ENCODE measurements at places on chromosomes 1 and 21.
A peak's percentile ranks its signal among the peaks of the same experiment; 100 is the strongest.

DNA sequence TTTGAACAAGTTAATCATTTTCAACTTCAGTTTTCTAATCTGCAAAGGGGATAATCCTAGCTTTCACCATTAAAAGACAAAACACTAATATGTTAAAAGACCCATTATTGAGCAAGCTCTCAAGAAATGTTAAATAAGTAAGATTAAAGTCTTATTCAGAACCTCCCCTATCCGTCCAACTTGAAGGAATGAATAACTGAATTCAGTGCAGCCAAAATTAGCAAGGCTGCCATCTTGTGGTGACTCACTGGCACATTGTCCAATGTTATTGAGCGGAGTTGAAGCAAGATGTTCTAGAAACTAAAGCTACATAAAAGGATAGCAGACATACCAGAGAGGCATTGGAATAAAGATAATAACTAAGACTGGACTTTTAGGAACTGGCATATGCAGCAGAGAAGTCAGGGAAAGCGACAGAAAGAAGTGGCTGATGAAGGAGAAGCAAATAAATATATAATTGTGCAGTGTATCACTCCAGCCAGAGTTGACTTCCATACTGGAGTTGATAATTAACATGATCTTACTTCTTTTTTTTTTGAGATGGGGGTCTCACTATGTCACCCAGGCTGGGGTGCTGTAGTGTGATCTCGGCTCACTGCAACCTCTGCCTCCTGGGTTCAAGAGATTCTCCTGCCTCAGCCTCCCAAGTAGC is 8.2 kb upstream of the CAP1 start:
- DNase-seq = no peak

DNA sequence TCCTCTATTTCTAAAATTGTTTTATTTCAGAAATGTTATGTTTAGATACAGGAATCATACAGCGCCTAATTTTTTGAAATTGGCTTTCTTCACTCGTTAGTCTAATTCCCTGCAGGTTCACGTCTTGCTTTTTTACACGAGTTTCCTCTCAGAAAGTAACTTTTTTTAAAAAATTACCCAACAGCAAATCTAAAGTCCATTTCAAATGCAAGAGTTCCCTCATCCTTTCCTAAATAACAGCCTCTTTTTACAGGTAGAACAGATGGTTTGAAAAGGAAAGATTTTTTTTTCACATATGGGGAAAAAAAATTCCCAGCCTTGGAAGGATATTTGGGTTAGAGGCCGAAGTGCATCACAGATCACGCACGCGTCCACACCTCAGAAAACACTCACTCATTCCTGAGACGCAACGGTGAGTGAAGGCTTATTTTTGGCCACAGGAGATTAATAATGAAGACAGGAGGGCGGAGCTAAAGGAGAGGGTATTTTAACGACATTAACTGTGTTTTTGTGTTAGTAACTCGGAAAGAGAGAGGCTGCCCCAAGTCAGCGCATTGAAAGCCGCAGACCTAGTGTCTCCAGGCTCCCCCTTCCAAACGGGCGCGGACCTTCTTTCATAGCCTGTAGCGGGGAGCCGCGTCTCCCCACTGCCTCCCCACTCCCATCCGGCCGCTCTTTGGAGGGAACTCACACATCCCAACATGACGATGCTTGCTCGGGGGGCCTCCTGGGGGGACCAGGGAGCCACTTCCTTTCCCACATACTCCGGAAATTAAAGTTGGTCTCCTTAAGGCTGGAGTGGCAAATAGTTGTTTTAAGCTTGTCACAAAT is 969 bp upstream of the RIPK4 start:
- DNase-seq = peak; percentile 41

- peak; percentile 68 for DNase-seq
Observed at GRCh38 chr1:183289051-183289496, 103.0 kb downstream of the LAMC2 start.

DNA sequence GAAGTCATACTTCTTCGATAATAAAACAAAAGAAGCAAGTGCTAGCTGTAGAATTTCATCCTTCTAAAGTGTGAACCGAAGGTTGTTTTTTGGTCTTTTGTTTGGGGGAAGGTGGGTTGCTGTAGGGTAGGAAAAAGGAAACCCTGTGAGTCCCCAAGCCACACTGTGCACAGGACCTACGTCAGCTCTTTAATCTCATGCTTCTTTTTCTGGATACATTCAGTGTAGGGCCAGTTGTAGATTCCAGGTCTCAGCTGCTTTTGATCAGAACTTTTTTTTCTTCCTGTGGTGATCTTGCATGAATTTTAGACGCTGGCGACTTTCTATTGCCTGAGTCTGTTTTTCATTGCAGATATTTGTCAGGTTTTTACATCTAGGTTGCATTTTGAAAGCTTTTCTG is 40.2 kb downstream of the BCL9 start:
- DNase-seq = no peak
